ENCODE measurements at places on chromosomes 5 and 9.

- no peak for DNase-seq
These were observed 4.6 kb downstream of the SMC5 start for GRCh38 chr9:70263421-70263820.

DNA sequence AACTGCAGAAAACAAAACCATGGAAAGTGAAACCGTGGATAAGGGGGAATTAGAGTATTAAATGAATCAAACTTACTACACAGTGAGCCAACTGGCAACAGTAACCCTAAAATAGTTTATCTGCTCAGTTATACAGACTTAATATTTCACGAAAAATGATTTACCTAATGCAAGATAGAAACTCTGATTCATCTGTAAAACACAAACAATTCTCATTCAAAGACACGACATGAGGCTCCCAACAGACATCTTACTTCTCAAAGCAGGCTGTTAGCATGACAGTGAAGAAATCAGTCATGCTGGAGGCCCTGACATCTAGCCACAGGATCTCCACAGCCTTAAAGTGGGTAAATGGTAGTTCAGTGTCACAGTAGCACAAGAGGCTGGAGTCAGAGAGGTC, 131.2 kb downstream of the FBN2 start:
- no peak for DNase-seq

DNA sequence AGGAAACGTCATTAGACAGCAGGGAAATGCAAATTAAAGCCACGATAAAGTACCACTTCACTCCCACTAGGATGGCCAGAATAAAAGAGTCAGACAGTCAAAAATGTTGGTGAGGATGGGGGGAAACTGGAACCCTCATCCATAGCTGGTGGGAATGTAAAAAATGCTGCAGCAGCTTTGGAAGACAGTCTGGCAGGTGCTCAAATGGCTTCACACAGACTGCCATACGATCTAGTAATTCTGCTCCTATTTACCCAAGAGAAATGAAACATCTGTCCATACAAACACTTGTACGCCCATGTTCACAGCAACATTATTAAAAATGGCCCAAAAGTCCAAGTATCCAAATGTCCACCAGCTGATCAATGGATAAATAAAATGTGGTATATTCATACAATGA, 158.9 kb upstream of the PHYKPL start:
- DNase-seq: no peak

DNA sequence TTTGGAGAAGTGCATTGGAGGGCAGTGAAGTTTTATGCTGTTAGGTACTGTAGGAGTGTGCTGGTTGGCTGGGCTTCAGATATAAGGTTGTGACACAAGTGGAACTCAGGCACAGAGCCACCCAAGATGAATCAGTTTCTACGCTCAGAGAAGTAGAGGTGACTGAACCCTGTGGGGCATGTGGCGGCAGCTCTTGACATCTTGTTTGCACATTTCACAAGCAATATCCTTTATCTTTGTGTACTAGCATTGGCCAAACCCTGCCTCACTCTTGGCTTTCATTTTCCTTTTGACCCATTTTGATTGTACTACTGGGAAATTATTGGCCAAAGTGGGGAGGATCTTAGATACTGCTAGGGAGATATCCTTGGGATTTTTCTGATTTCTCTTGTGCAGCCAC, 110.0 kb downstream of the PSAT1 start:
- no peak for DNase-seq

GRCh38 chr5:169471021-169471420, 112.6 kb upstream of the SPDL1 start:
- DNase-seq: no peak

DNA sequence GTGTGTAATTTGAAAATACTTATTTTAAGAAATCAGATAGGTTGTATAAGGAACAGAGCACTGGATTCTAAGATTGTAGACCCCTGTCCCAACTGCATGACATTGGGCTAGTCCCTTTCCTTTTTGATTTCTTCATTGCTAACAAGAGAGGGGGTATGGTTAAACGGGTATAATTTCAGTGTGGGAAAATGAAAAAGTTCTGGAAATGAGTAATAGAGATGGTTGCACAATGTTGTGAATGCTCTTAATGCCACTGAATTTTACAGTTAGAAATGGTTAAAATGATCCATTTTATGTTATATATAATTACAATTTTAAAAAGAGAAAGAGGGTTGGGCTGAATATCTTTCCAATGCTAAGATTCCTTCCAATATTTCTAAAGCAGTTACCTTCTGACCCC, 103.3 kb upstream of the LHFPL2 start:
- no peak for DNase-seq

- no peak for DNase-seq
These were observed 521.3 kb downstream of the KCTD16 start for GRCh38 chr5:144691936-144692335.

- DNase-seq: peak; percentile 92
These were observed 6.4 kb downstream of the SLC34A1 start for GRCh38 chr5:177390363-177391300.

DNA sequence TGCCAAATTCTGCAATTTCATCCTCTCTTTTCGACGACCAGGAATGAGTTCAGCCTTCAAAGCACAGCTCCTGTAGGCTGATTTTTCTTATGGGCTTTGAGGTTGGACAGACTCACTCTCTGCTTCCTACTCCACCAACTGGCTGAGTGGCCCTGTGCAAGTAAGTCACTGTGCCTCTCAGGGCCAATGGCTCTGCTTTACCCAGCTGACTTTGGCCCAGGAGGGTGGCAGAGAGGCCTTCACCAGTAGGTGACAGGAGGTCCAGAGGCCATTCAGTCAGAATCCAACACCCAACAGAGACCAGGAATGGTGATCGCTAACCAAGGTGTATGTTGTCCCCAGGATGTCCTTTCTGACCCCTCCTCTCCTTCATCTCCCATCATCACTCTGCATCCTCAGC, 49.5 kb upstream of the ALDH1B1 start:
- no peak for DNase-seq

DNA sequence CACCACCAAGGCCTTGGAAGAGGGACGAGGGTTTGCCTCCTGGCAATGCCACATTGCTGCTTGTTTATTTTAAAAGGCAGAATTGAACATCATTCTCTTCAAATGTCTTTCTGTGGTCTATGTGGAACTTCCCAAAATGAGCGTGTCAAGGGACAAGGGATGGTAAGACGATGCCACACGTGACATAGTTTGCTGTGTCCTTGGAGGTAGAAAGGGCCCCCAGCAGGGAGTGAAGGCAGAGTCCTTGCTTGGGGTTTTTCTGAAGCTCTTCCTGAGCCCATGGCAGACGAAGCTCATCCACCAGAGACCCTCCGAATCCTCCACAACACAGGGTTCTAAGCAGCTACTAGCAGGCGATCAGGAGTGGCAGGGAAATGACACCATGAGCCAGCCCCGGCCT, 28.3 kb downstream of the PRRX2 start:
- no peak for DNase-seq

DNA sequence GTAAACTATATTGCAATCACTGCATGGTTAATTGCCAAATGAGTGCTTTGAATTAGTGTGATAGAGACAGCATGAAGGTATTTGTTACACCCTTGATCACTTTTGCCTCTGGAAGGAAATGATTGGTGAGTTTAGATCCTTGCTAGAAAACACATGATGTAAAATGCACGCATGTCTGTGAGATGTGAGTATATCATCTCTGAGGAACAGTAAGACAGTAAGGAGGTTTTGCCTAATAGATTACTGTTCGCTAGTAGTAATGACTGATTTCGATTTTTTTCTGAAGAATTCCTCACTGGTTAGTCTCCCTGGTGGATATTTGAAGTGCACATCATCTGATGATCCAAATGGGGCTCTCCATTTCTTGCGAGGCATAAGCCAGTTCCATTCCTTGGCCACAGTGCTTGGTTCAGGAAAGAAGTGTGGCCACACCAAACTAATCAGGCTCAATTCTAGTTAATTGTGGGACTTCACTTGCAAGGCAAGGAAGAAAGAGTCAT, 156.4 kb upstream of the ADRA1B start:
- no peak for DNase-seq

DNA sequence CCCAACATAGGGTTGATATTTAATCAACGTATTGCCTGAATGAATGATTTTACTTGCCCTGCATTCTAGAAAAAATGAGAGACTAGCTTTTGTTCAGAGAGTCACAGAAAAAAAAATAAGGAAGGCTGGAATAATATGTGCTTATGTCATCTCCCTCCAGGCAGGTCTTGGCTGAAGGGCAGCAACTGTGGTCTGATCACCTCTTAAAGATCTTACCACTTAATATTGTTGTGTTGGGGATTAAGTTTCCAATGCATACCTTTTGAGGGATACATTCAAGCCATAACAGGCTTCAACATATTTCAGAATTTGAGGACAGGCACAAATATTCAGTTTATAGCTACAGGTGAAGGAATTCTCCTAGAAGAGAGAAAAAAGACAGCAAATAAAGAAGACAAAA, 157.3 kb upstream of the S1PR3 start:
- DNase-seq: no peak

DNA sequence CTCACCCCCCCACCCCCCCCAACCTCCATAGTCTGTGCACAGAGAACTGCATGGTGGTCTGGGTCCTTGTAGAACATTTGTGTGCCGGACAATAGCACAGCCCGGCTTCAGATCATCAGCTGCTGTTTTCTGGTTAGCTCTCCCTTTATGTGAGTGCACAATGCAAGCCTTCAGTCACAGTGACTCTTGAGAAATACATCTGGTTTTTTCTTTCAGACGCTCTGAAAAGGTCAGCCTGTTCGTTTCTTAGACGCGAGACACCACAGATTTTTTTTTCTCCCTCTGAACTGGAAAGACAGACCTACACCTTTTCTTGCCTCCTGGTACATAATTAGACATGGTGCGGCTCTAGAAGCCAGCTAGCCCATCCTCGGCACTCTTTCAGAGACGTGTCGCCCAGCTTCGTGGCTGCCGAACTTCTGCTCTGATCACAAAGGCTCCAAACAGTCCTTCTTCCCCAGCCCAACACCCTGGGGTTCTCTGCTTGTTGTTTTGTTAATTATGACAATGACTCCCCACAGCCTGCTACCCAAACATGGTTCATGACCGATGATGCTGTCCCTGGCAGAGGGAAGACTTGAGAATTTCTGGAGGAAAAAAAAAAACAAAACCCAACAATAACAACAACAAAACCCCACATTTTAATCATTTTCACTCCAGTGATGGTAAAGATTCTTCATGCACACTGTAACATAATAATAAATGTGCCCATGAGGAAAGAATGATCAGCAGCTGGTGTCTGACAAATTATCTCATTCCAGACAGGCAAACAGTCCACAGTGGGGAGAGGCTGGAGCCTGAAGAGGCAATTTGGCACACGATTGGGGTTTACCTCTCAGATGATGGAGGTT, 241.4 kb upstream of the ZNF462 start:
- DNase-seq: no peak

- DNase-seq: no peak
These were observed 15.8 kb downstream of the ADRB2 start for GRCh38 chr5:148842161-148842560.

DNA sequence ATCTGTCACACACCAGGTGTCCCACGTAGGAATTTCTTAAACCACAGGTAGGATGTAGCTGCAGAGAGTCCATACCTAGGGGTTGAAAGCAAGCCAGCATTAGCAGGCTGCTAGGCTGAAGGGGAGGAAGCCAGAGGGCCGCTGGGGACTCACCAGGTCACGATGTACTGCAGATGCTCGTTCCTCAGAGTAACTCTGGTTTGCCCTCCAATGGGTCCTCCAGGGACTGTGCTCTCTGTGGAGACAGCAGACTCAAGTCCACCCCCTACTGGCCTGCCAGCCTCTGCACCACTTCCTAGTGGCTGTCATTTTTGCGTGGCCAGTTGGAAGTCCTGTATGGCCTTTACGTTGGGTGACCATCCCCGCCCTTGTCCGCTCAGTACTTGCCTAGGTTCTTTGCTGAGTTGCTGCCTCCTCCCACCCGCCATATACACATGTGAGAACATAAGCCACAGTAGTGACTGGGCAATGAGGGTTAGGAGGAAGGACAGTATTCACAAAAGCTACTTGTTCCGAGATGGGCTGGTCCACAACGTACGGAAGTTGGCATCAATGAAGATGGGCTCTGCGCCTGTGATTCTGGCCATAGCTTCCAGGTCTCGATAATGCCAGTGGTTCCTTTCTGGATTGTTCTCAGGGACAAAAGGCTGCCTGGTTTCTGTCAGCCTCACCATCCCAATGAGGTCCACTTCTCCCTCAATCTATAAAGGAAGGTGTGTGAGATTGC, 4.1 kb downstream of the RPL7A start:
- DNase-seq: peak; percentile 88

- DNase-seq: no peak
These were observed 287.4 kb downstream of the ARHGAP26 start for GRCh38 chr5:143057580-143057999.

DNA sequence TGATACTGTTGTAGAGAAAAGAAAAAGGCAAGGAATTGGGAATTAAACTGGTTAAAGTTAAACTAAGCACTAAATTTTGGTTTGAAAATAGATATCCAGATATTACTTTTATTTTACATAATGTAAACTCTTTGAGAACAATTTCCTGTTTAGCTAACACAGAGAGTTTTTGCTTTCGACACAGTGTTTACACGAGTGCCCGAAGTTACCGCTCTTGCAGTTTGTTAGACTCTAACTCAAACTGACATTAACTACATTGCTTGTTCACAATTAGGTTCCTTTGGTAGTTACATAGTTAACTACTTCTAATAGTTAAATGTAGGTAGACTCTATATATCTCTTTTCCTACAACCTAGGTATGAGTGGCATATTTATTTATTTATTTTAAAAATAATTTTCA, 117.1 kb upstream of the CHD1 start:
- DNase-seq: no peak

GRCh38 chr9:4138781-4139180, 161.1 kb downstream of the GLIS3 start:
- no peak for DNase-seq

GRCh38 chr9:109063760-109064159, 50.5 kb upstream of the CTNNAL1 start:
- no peak for DNase-seq

DNA sequence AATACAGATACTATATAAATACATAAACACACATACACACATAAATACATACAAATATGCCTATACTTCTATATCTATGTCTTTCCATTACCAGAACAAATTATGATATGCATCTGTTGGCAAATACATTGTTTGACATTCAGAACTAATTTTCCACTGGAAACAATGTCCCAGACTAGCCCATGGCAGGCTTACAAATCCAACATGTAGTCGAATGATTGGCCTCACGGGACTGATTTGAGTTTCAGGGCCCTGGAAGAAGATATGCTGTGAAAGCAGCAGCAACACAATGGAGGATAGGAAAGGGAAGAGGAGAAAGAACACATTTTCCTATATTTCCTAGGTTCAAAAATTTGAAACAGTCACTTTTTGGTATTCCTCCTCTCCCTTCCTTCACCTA, 881.1 kb upstream of the DMAC1 start:
- DNase-seq: no peak

Measured in K562 (cell line).